Hindlimb muscle (tissue), 1 donor: ENCODE measurements at places on chromosomes 6 and 20. TPM values are rescaled to one million over a fixed set of nuclear protein-coding genes. Genes with fewer than 3 reads are reported as not detected.

DNA sequence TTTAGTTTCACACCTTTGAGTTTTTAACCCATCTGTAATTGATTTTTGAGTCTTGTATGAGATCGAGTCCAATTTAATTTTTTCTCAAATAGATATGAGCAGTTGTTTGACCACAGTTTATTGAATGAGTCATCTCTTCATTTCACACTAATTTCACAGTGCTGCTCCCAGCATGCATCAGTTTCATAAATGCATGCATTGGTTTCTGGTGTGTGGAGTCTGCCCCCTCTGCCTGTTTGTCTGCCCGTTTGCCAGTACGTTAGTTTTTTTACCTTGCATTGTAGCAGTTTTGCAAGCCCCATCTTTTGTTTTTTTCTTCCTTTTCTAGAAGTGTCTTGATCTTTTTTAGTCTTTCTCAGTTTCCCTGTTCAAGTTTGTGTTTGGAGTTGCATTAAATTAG, 11.9 kb downstream of the SLX4IP start:
- DNase-seq, result no peak

WFDC10B gene
- not detected for polyA plus RNA-seq

- DNase-seq, result no peak
Measured at GRCh38 chr6:108771421-108771820, 76.8 kb upstream of the ARMC2 start.

SUPT3H gene
- polyA plus RNA-seq, result 11.3 TPM
